Panc1 (cell line): ENCODE measurements at places on chromosomes 1 and 21.
A peak's percentile ranks its signal among the peaks of the same experiment; 100 is the strongest.

GRCh38 chr1:151846062-151846568 lies 6.5 kb upstream of the C2CD4D start:
- no peak for DNase-seq

DNA sequence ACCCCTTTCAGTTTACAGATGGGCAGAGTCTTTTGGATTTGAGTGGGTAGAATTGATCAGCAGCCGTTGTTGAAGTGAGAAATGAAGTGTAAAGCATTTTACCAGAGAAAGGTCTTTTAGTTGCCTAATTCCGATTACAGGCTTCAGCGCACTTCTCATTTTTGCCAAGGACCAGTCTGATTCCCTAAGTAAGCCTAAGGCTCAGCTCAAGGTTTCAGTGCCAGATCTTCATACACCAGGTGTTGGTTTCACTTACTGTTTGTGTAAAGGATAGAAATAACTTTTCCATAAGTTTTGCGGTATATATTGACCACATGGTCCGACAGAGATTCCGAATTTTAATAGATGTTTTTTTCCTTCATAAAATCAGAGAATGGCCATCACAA lies 83.9 kb upstream of the BMP8A start:
- DNase-seq: no peak

DNA sequence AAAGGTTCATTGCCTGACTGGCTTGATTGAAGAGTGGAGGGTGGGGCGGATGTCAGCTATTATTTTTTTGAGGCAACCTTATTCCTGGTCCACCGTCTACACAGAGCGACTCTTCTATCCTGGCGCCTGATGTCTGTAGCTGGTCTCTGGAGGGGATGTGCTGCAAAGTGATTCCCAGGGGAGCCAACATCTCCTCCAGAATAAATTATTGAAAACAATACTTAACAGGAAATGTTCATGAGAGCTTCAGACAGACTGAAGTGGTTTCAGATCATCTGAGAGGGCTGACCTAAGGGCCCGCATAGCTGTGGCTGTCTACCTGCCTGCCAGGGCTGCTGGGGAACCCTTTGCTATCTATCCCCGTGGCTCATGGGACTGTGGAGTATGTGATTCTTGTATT lies 66.7 kb downstream of the TEX35 start:
- no peak for DNase-seq

DNA sequence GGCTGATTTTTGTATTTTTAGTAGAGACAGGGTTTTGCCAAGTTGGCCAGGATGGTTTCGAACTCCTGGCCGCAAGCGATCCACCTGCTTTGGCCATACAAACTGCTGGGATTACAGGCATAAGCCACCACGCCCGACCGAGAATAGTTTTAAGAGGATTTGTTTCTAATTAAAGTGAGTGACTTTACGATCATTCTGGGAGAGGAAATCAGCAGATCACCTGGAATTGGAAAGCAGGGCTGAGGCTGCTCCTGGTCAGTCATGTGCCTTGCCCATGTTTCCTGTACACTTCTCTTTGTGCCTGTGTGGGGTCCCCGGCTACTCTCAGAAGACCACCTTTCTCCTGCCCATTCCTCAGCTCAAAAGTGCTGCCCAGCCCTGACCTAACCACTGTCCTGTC lies 33.9 kb downstream of the ZBTB8B start:
- no peak for DNase-seq

- no peak for DNase-seq
Measured at GRCh38 chr21:27831816-27832569, 865.1 kb upstream of the ADAMTS5 start.

DNA sequence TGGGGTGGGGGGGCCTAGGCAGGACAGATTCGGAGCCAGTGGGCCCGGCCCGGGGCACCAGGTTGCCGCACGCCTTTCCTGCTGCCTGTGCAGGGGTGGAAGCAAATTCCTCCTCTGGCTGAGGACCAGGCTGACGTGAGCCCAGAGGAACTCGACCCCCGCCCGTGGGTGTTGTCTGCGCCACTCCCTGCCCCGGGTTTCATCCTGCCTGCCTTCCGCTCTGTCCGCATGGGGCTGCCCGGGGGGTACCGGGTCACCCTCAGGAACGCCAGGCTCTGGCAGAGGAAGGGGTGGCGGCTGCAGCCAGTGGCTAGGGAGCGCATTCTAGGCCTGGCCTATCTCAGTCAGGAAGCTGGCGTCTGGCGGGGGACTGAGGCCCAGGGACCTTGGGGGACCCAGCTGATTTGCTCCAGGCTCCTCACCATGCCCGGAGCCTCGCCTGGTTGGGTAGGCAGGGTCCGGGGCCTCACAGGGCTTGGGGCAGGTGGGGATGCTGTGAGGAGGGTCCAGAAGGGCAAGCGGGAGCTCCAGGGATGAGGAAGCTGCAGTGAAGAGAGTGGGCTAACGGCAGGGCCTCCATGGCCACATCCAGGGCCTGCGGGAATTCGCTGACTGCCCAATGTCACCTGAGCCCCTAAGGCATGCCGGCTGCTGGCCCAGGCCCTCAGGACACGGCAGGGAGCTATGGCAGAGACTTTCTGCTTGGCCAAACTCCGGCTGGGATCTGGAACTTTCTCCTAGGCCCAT lies 2.4 kb upstream of the IBA57 start:
- DNase-seq: no peak

- DNase-seq: peak; percentile 5
Measured at GRCh38 chr1:239308701-239309333, 77.6 kb upstream of the CHRM3 start.

DNA sequence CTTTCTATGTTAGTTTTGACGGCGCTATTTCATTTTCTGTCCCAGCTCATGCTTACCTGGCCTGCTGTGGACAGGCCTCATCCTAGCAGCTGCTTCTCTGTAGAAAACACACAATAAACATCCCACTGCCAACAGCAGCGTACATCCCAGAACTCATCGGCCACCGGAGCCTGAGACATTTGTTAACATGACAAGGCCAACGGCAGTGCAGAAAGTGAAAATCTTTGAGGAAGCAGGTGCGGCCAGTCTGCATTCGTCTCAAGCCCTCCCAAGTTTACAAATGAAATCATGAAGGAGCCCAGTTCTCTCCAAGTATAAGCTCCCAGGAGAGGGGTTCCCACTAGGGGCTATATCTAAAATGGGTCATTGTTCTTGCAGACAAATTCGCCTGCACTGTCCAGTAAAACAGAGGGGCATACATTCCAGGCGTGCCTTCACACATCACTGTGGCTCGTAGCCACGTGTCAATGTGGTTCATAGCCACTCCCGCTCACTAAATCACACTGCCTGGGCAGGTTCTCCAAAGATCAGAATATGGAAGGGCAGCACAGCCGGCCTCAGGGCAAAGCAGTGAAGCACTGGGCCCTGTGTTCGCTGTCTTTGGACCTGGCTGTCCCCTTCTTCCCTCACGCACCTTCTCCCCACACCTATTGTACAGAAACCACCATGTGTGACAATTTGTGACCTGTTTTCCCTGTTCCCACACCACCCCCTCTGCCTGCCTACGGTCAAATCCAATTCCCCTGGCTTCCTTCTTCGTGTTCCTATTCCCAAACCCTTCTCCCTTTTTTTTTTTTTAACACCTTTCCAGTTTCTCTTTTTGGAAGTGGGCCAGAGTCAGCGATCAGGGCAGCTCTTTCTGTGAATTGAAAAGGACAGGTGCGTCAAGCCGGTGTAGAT lies 27.0 kb upstream of the ABCG1 start:
- no peak for DNase-seq

GRCh38 chr1:182095946-182096345 lies 34.4 kb upstream of the ZNF648 start:
- no peak for DNase-seq

- DNase-seq: no peak
Measured at GRCh38 chr1:145695821-145696629, 11.1 kb downstream of the PDZK1 start.

DNA sequence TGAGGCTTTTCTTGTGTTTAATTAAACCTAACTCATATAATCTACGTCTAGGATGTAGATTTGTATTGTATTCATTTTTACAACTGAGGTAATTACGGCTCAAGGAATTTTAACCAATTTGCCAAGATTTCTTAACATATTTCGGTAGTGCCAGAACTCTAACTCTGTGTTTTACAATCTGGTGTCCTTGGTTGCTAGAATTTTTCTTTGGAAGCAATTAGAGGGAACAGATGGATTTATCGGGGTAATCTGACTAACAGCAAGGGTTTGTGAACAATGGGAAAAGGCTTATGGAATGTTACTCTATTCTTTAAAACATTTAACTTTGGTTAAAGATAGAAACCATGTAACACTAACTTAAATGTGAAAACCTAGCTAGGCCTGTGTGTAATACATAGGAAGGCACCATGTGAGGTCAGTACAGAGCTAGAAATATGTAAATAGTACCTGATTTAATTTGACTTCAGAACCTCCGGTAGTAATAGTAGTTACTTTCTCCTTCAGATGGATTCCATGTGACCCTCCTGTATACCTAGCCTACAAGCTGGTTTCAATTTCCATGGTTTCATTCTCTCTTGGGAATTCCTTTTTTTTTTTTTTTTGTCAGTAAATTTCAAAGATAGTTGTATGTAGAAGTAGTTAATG lies 1.2 kb downstream of the MTF2 start:
- DNase-seq: peak; percentile 56

DNA sequence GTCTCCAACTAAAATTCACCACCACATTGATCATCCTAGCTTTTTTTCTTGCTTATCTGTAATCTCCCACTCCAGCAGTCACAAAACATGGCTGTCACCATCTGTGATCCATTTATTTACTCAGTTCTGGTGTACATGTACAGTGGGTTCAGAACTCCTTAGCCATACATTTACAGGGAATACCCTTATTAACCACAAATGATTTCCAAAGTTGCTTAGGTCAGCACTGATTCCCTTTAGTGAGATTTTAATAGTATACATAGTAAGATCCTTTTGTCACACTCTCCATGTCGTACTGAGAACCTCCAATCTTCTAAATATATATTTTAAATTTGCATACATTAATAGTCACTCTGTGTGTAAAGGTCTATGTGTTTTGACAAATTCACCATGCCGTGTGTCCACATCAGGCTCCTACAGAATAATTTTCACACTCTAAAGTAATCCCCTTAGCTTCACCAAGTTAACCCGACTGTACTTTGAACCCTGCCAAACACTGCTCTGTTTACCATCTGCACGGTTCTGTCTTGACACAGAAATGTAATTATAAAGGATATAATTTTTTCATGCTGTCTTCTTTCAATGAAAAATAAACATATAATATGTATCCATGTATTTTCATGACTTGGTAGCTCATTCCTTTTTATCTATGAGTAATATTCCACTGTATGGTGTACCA lies 473.6 kb upstream of the ZP4 start:
- DNase-seq: no peak
